Activated naive CD4-positive, alpha-beta T cell (primary cell): ENCODE measurements at places on chromosomes 5 and 9.

GRCh38 chr5:6490693-6491092 lies 42.0 kb downstream of the UBE2QL1 start:
- no peak for DNase-seq

GRCh38 chr9:130235558-130236435 lies 29.8 kb upstream of the HMCN2 start:
- DNase-seq = peak; percentile 63

- DNase-seq = no peak
Observed at GRCh38 chr9:94101162-94101853, 17.0 kb downstream of the PTPDC1 start.

- DNase-seq = no peak
Observed at GRCh38 chr9:95505717-95506427, 10.9 kb downstream of the PTCH1 start.

GRCh38 chr5:17314907-17315471 lies 97.6 kb downstream of the BASP1 start:
- no peak for DNase-seq

DNA sequence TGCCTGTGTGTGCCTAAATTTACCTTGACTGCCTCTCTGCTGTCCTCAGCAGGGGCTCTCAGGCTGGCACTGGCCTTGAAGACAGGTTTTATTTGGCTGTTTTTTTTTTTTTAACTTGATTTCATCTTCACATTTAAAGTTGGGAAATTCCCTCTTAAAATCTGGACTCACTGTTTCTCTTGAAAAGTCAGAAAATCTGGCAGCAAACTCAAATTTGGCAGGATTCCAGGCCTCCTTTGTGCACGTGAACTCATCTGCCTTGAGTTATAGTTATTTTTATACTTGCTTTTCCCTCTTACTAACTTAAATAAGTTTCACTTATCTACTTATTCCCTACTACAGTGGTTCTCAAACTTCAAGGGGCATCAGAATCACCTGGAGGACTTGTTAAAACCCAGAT lies 118.4 kb upstream of the MAP3K1 start:
- DNase-seq = no peak

DNA sequence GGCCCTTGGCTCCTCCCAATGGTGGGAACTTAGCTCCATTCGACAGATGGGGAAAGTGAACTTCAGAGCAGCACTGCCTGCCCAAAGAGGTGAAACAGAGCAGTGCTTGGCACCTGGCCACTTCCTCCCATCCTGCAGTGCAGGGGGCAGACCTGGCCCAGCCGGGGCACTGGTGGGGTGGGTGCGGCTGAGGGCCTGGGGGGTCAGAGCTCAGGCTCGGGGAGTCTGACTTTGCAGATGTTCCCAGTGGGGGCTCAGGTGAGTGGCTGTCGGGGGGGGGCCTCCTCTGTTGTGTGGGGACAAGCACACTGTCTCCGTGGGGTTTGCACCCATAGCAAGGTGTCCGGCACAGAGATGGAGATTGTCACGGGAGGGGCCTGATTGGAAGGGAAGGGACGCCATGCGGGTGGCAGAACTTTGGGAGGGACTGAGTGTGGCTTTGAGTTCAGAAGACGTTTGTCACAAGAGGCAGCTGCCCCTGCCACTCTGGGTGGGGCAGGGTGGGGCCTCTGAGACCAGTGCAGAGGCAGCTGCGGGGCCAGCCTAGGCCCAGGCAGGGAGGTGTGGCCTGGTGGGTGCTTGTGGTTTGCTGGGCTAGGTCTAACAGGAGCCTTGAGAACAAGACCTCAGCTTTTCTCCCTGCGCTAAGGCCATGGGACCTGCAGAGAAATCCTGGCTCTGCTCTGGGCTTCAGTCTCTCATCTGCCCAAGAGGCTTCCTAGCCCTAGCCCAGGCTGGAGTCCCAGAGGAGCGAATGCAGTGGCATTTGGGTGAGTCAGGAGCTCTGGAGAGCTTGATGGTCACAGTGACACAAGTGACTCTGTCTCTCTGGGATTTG lies 2.5 kb downstream of the MYMK start:
- no peak for DNase-seq
